ENCODE measurements at places on chromosomes 16 and 17. TPM values are rescaled to one million over a fixed set of nuclear protein-coding genes. Genes with fewer than 3 reads are reported as not detected.
A peak's percentile ranks its signal among the peaks of the same experiment; 100 is the strongest.

GRCh38 chr17:77501101-77501566, 360.4 kb downstream of the SEC14L1 start:
- no peak for DNase-seq

DNA sequence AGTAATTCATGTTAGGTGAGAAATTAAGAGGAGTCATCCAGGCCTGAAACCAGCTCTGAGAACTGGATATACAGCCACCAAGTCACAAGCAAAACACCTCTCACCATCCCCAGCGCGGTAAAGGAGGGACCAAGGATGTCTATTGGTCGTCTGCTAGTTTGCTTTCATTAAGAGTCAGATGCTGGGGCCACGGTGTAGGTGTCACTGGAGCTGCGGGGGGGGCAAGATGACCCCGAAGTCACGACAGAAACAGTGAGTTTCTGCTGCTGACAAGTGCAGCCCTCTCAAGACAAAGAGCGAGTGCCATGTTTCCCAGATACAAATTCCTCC, 790 bp downstream of the NCBP3 start:
- DNase-seq, result no peak

DNA sequence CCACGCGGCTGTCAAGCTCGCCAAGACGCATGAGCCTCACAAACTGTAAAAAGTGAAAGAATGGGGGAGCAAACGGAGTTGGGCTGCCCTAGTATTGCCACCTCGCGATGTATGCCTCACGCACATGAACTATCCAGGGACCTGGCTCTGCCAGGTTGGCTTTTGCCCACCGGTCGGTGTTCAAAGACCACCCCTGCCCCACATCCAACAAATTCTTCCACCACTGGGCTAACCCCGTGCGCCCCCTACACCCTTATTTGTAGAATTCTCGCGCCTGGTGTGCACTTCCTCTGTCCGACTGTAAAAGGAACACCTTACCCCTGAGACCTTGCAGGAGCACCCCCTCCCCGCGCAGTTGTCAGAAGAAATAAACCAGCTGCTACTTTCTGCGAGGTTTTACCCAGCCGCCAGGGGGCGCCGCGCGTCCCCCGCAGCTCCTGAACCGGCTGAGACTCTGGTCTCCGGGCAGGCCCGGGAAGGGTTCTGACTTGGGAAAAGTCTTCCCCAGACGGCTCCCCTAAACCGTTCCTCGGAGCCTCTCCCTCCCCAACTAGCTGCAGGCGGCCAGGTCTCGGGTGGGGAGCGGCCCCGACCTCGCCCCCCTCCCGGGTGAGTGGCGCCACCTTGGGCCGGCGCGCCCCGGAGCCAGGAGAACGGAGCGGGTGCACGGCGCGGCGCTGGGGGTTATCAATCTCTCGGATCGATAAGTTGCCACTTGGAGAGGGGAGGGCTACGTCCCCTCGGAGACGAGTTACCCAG, 1.7 kb upstream of the ZNF423 start:
- peak; percentile 59 for DNase-seq

DNA sequence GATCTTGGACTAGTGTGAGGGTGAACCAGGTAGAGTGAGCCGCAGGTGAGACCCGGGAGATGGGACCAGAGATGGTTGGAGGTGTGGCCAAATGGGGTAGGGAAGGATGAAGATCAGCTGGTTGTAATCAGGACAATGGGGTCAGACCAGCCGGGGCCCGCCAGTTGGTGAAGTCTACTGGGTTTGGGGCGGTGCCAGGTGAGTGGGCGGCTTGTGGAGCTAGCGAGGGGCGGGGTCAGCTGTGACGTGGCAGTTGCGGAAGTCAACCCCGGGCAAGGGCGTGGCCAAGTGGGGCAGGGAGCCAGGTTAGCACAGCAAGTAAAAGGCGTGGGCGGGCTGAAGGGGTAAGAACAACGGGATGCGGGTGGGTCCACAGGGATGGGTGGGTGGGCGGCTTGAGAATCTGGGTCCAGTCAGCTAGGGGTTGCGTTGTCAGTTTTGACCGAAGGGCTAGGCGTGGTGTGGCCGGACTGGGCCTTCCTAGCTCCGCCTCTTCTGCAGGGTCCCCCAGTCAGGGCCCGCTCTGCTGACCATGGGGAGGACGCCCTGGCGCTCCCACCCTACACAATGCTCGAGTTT, 25.5 kb upstream of the ALKBH5 start:
- peak; percentile 79 for DNase-seq

- peak; percentile 79 for DNase-seq
Measured at GRCh38 chr16:72530434-72530833, 358.5 kb upstream of the PMFBP1 start.

DNA sequence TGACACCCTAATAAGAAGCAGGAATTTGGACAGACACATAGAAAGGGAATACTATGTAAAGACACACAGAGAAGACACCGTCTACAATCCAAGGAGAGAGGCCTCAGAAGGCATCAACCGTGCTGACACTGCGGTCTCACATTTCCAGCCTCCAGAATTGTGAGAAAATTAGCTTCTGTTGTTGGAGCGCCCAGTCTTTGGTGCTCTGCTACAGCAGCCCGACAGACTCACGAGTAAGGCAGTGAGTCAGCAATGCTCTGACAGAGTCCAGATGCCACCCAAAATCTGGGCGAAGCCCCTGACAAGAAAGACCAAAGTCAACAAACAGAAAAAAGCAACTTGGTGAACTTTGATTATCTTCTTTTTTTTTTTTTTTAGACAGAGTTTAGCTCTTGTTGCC, 32.5 kb upstream of the RAI1 start:
- no peak for DNase-seq

Gene PAFAH1B1
- total RNA-seq, result 65.0 TPM

GRCh38 chr16:54582631-54583250, 296.2 kb upstream of the IRX3 start:
- DNase-seq, result no peak

GRCh38 chr17:77235370-77235941, 94.7 kb downstream of the SEC14L1 start:
- peak; percentile 62 for DNase-seq

DNA sequence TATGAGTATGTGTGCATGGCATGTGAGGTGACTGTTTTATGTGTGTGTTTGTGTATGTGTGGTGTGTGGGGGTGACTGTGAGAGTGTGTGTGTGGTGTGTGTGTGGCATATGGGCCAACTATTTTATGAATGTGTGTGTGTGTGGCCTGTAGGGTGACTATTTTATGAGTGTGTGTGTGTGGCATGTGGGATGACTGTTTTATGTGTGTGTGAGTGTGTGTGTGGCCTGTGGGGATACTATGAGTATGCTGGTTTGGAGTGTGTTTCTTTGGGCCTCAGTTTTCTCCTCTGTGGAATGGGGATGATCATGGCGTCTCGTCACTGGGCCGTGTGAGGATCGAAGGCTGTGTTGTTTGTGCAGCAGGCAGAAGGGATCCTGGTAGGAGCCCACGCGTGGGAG, 152.1 kb upstream of the PLCG2 start:
- DNase-seq, result no peak

Gene KRT24
- total RNA-seq, result not detected

Gene NECAB2
- total RNA-seq, result not detected

DNA sequence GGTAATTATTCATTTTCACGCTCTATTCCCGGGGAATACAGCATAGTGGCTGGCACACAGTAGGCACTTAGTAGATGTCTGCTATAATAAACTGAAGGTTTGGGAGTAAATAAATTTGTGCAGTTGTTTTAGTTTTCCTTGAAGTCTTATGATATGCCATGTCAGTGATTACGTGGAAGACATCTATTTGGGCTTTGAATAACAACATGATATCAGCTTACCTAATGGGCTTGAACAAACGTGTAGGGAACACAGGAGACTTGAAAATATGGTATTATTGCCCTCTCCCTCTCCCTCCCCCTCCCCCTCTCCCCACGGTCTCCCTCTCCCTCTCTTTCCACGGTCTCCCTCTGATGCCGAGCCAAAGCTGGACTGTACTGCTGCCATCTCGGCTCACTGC, 36.3 kb upstream of the NETO2 start:
- DNase-seq, result no peak

GRCh38 chr16:24036614-24037013, 200.8 kb downstream of the PRKCB start:
- peak; percentile 24 for DNase-seq

Gene HAGHL
- total RNA-seq, result 7.7 TPM

- DNase-seq, result no peak
Measured at GRCh38 chr17:73623818-73624217, 20.4 kb downstream of the SDK2 start.

- peak; percentile 52 for DNase-seq
Measured at GRCh38 chr16:67104061-67104460, 5.7 kb upstream of the PHAF1 start.

- no peak for DNase-seq
Measured at GRCh38 chr17:71936977-71937376, 183.8 kb upstream of the SOX9 start.

DNA sequence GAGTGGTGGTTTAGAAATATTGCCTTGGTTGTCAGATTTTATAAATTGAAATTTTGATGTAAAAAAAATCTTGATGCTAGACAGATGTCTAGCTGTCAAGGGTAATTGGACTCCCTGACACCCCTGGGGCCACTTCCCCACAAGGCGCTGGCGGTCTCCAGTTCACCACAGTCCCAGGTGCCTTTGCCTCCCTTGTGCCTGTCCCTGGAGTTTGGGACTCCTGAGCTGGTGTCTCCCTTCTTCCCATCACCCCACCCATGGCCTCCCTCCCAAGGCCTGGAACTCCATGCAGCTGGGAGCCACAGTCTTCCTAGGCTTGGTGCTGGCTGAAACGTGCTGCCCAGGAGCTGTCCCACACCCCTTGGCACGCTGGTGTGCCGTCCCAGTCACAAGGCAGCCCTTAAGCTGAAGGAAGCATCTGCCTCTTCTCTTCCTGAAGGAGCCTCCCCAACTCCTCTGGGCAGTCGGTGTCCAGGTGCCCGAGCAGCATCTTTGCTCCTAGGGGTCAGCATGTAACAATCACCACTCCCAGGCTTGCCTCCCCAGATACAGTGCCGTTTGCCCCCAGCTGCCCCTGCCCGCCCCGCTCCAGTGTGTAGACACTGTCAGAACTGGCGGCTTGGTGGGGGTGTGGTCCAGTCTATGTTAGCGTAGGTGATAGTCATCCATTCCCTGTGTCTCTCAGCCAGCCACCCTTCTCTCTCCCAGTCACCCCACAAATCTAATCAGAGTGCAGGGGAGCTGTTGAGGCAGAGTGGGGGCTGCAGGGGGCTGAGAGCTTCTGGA, 26.2 kb downstream of the POLR3E start:
- no peak for DNase-seq

All from dermis microvascular lymphatic vessel endothelial cell (primary cell).